ENCODE measurements at places on chromosomes 5 and 9.
A peak's percentile ranks its signal among the peaks of the same experiment; 100 is the strongest.

DNA sequence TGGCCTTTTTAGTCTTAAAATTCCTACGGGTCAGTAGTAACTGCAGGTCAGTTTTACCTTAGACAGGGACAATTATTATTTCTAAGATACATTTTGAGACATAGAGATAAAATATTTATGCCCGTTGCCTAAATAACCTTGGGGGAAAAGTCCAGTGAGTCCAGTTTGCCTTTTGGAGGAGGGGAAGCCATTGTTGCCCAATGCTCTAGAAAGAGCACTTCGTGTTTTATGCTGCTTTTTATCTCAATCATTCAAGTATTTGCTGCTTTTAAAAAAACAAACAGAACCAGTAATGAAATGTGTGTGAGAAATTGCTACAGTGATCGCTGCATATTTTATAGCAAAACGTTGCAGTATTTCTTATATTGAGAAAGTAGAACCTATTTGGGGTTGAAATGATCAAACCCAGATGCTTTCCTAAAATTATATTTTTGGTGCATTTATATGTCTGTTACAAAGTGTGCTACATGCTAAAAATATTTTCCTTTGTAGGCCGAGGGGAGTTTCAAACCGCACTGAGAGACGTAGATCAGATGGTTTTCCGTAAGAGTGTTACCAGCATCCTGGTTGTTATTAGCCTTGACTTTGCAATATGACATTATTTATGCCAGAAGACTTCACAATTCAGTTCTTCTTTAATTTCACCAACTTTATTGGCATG, 266.8 kb downstream of the AOPEP start:
- no peak for DNase-seq

- DNase-seq = peak; percentile 68
Measured at GRCh38 chr9:68500457-68501381, 40.0 kb downstream of the TMEM252 start.

DNA sequence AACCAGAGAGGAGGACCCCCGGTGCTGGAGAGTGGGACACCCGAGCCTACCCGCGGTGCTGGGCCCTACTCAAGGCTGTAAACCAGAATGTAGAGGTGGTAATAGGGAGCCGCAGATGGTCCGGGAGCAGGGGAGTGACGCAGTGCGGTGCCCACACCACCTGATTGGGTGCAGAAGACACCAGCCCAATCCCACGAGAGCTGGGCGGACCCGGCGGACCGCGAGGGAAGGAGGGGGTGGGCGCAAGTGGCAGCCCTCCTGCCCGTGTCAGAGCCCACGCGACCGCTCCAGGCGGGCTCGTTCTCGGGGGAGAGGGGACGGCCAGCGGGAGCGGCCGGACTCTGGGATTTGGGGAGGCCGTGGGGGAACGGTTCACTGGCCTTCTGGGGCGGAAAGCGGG, 71.2 kb downstream of the C9orf50 start:
- no peak for DNase-seq

- no peak for DNase-seq
Measured at GRCh38 chr9:116873491-116873890, 186.4 kb downstream of the TRIM32 start.

GRCh38 chr5:5326115-5326758, 96.2 kb upstream of the ICE1 start:
- no peak for DNase-seq

DNA sequence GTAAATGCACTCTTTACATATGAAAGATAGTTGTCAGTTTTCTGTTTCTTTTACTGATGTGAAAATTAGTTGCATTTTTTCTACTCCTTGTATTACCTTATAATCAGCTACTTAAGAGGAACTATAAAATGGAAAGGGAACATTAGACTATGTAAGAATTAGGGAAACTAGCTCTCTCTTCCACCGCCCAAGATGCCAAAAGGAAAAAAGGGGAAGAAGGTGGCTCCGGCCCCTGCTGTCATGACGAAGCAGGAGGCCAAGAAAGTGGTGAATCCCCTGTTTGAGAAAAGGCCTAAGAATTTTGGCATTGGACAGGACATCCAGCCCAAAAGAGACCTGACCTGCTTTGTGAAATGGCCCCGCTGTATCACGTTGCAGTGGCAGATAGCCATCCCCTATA, 15.2 kb upstream of the HOMER1 start:
- no peak for DNase-seq

GRCh38 chr9:126980231-126980630, 65.6 kb downstream of the RALGPS1 start:
- no peak for DNase-seq

DNA sequence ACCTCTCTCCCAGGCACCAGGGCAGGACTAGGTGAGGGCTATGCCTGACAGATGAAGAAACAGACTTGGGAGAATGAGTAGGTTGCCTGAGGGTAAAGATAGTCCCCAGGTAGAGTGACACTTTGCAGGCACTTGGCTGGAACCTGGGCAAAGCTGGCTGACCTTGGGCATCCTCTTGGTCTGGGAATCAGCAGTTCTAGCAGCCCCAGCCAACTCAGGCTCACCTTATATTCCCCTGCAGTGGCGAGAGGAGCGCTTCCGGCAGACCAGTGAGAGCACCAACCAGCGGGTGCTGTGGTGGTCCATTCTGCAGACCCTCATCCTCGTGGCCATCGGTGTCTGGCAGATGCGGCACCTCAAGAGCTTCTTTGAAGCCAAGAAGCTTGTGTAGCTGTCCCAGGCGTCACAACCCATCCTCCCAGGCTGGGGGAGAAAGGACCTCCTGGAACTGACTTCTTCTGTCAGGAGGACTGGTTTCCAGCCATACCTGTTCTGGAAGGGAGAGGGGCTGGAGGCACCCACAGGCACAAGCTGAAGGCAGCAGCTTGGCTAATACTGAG, 3.1 kb downstream of the TMED9 start:
- DNase-seq = no peak

DNA sequence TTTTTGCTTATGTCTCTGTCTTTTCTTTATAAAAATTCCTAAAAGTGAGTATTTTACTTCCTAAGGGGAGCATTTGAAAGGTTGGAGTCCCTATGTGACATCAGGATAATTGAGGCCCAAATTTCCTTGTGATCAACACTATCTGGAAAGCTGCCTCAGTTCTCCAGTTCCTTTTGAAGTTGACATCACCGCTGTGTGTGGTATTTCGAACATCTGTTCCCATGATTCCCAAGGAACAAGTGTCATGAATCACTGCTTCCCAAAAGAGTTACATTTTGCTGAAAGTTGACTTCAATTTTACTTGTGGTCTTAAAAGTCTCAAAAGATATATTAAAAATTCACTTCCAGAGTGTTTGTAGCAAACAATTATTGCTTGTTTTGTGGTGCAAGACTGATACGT, 452.1 kb upstream of the RGMB start:
- DNase-seq = no peak

GRCh38 chr9:113920872-113921271, 44.8 kb downstream of the ZNF618 start:
- DNase-seq = no peak

DNA sequence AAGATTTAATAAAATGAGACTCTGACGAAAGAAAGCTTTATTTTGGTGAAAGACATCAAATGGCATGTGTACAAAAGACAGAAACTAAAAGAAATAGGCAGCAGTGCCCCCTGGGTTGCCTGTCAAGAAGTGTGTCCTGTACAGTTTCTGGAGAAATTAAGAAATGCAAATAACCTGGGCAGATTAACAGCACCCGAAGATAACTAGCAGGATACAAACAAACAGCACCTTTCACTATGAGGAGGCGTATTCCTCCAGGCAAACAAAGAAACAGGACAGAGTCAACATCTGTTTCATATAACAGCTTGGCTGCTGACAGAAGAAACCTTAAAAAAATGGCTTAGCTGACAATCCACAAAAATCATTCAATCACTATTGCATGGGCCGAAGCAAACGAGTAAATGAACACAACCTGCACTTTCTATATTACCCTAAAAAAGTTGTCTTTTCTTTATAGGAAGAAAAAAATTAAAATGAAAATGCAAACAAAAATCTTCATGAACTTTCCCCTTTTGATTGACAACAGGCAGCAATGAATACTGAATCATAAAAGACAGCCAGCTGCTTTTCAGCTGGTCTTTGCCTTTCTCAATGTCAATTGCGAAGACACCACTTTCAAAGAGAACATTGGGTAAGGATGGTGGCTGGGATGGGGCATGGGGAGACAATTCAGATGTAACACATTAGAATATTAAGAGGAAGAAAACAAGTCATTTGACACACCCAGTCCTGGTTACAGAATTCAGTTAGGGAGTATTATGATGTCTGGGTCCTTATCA, 162.1 kb downstream of the ARL15 start:
- DNase-seq = no peak

- DNase-seq = no peak
Measured at GRCh38 chr5:168346417-168346816, 55.0 kb downstream of the WWC1 start.

- DNase-seq = no peak
Measured at GRCh38 chr9:124329206-124329792, 71.5 kb downstream of the NEK6 start.

GRCh38 chr5:142441616-142442015, 116.8 kb upstream of the SPRY4 start:
- no peak for DNase-seq

DNA sequence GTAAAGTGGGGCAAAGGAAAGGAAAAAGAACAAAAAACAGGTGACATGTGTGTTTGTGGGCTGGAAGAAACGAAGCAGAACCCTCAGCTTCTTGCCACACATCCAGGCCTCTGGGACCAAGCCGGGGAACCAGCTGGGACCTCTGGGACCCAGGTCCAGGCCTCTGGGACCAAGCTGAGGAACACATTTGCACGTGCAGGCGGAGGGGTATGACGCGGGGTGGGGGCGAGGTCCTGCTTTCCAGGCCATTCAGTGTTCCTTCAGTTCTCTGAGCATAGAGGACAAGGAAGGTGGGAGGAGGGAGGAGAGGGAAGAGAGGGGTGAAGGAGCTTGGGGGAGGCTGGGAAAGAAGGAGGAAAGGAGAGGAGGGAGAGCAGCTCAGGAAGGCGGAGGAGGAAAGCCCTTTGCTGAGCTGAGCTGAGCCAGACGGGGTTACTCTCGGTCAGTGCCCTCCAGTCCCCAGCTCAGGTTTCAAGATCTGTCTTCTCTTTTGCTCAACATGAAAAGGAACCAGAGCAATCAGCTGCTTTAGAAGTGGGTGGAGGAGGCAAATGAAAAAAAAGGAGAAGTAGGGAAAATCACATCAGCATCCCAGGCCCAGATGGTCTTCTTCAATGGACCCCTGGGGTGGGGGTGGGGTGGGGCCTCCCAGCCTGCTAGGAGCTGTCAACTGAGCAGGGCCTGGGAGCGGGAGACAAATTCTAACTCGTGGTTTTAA, 59.1 kb downstream of the ABCA1 start:
- DNase-seq = peak; percentile 98

DNA sequence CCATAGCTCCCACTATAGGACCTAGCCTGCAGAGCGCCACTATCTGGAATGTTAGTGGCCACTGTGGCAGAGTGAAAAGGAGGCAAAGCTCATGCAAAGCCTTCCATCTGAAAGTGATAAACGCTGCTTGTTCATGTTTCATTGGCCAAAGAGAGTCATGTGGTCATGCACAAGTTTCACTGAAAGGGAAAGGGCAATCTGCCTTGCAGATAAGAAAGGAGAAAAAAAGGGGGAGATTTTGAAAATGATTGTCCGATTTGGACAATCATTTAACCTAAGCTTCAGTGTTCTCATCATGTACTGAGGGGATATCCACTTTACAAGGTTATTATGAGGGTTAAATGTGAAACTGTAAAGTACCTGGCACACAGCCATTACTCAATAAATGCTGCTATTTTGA, 9.0 kb upstream of the MOB3B start:
- no peak for DNase-seq

- DNase-seq = no peak
Measured at GRCh38 chr9:126155756-126156664, 170.6 kb upstream of the MVB12B start.

DNA sequence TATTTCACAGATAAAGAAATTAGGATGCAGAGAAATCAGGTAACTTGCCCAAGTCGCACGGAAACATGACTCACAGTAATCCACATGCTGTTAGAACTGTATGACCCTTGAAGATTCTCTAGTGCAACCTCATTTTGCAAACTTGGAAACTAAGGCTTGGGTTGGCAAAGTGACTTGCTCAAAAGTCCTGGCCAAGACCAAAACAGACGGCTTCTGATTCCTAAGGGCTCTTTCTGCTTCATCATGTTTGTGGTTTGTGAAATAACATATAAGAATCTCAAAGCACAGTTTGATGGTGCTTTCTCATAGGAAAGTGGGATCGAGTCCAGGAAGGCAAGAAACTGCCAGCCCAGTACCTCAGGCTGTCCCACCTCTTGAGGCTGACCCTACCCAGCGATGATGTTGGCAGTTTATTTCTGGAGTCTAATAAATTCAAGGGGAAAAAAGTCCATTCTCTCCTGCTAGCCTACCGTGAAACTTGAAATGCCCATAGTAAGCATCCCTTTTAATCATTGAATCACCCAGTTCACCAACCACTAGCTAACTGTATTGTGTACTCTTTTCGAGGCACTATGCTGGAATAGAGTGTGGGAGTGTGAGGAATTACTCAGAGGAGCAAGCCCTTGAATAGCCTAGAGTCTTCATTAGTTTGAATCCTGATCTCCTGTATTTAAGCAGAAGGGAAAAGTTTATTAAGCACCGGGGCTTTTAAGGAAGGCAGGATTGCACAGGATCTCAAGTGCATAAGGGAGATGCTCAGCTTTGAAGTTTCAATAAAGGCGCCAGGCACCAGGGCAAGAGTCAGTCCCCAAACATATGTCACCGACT, 14.1 kb downstream of the CAPSL start:
- DNase-seq = no peak

DNA sequence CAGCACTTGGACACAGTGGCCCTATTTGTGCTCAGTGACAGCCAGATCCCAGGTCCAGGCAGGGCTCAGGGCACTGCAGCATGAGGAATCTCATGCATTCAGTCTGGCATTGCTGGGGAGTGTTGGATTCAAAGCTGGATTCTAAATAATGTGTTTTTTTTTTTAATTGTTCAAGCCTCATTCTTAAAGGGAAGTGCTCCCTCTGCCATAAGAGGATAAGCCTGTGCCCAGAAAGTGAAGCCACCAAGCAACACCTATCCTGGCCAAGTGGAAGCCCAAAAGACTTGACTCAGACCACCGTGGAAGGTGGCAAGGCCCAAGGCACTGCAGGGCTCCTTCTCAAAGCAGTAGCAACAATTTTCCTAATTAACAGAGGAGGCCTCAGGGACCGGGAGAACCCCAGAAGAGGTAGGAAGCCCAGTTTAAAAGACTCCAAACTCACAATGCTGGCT, 135.6 kb downstream of the ACTL7B start:
- DNase-seq = no peak

- DNase-seq = no peak
Measured at GRCh38 chr9:22693156-22693555, 246.5 kb downstream of the DMRTA1 start.

- no peak for DNase-seq
Measured at GRCh38 chr5:135266303-135266635, 132.8 kb downstream of the MACROH2A1 start.

All from COLO829 (cell line).